ENCODE measurements at places on chromosomes 3 and 15.

- no peak overlapping the region for H3K4me3 ChIP-seq
- H3K27ac ChIP-seq = no peak overlapping the region
- H3K27me3 ChIP-seq = no peaks in the 10 kb centered on the region
- no peaks in the 10 kb centered on the region for H3K36me3 ChIP-seq
- no peak for DNase-seq
- no peaks in the 10 kb centered on the region for H3K4me1 ChIP-seq
Measured at GRCh38 chr3:124292329-124292728, 300.4 kb upstream of the ROPN1 start.

DNA sequence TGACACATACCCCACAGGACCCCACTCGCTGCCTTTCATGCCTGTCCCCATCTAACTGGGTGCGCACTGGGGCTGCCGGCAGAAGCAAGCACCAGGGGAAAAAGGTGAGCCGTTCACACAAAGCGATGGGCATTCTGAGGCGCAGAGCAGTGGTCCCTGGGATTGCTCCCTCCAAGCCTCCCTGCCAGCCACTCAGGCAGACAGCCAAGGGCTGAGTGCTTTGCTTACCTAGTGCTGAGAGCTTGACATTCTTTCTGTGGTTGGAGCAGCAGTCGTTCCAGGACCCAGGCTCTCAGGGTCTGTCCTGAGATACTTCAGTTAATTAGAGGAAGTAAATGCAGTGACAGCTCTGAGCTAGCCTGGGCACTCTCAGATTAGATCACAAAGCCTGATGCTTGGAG lies 5.7 kb downstream of the ESYT3 start:
- no peaks in the 10 kb centered on the region for H3K36me3 ChIP-seq
- H3K4me3 ChIP-seq = no peak overlapping the region
- H3K27ac ChIP-seq = no peak overlapping the region
- no peak for DNase-seq

- H3K27me3 ChIP-seq = 0 out of 2 replicates have a peak, but pooled peaks cover 3% of the 10 kb centered on the region
- H3K4me1 ChIP-seq = no peaks in the 10 kb centered on the region
- no peak overlapping the region for H3K27ac ChIP-seq
- H3K36me3 ChIP-seq = no peaks in the 10 kb centered on the region
- H3K4me3 ChIP-seq = no peak overlapping the region
- DNase-seq = no peak
Measured at GRCh38 chr3:101329016-101329673, 8.8 kb upstream of the IMPG2 start.

GRCh38 chr15:63111481-63111880 lies 10.2 kb upstream of the LACTB start:
- no peaks in the 10 kb centered on the region for H3K4me1 ChIP-seq
- no peak overlapping the region for H3K4me3 ChIP-seq
- no peaks in the 10 kb centered on the region for H3K27me3 ChIP-seq
- H3K27ac ChIP-seq = no peak overlapping the region
- no peaks in the 10 kb centered on the region for H3K36me3 ChIP-seq
- no peak for DNase-seq

DNA sequence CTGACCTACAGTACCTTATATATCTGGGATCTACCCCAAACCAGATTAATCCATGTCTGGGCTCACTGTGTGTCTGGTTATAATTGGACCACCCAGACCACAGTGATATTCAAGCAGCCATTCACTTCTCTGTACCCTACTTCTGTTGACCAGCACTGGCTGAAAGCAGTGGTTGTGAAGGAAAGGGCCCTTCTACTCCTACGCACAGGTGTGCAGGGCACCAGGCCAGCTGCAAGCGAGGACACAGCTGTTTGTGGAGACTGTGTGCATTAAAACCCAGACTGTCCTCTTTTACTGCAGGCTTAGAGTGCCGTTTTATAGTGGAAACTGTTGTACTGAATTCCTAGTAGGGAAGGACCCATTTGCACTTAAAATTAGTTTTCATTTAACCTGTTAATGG lies 29.5 kb downstream of the CTDSPL start:
- H3K27me3 ChIP-seq = no peaks in the 10 kb centered on the region
- H3K4me1 ChIP-seq = no peaks in the 10 kb centered on the region
- DNase-seq = no peak
- no peak overlapping the region for H3K4me3 ChIP-seq
- no peak overlapping the region for H3K27ac ChIP-seq

- no peaks in the 10 kb centered on the region for H3K27me3 ChIP-seq
- no peaks in the 10 kb centered on the region for H3K4me1 ChIP-seq
- no peak overlapping the region for H3K4me3 ChIP-seq
- no peak overlapping the region for H3K27ac ChIP-seq
- peak; percentile 11 for DNase-seq
- H3K36me3 ChIP-seq = no peaks in the 10 kb centered on the region
Measured at GRCh38 chr15:101359365-101359947, 64.4 kb upstream of the SNRPA1 start.

DNA sequence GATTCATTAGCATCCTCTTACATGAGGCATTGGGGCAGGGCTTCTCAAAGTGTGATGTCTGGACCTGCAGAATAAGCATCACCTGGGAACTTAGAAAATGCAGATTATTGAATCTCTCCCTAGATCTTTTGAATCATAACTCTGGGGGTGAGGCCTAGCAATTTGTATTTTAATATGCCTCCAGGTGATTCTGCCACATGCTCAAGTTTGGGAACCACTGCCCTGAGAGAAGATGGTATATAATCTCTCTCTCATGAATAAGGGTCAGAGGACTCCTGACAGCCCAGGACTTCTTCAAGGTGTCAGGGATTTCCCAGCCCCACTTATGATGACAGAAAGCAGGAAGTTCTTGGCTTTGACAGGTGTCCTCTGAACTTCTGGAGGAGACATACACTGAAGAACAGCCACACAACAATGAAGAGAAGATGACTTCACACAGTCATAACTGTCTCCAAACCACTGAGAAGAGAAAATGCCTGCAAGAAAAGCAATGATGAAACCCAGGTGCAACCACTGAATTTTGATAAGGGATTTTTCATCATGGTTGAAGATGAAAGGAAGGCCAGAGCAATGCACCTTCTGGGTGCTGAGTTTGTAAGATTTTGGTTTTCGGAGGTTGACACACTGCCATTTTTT lies 211.9 kb upstream of the MRPL3 start:
- H3K4me3 ChIP-seq = no peak overlapping the region
- DNase-seq = peak; percentile 87
- peaks cover 46% of the 10 kb centered on the region for H3K4me1 ChIP-seq

DNA sequence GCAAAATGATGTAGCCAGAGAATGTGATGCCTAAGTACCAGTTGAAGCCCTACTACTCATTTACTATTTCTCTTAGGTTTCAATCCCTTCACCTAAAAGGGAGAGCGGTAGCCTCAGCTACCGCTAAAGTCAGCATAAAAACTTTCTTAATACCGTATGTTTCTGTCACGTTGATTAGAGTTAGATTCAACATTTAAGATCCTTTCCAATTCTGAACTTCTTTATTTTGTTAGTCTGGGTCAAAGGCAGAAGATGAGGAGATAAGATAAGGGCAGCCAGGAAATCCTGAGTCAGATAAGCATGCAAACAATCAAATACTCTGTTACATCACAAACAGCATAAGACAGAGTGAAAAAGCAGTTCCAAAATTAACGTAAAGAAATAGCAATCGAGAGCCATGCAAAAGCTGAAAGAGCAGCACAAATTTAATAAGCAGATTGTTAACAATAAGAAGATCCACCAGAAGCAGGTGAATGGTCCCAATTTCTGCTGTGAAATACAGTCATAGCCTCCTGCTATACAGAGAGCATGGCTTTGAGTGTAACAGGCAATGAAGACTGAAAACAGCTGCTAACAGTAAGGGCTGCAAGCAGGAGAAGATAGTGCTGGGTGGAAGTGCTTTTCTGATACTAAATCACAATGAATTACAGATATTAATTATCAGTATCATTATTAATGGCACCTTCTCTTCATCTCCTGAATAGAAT lies 3.0 kb downstream of the TMEM207 start:
- no peaks in the 10 kb centered on the region for H3K36me3 ChIP-seq
- H3K4me1 ChIP-seq = no peaks in the 10 kb centered on the region
- DNase-seq = no peak
- no peak overlapping the region for H3K27ac ChIP-seq
- no peaks in the 10 kb centered on the region for H3K27me3 ChIP-seq
- no peak overlapping the region for H3K4me3 ChIP-seq

GRCh38 chr3:158100681-158101080 lies 5.5 kb downstream of the SHOX2 start:
- no peak for DNase-seq
- no peak overlapping the region for H3K4me3 ChIP-seq
- H3K27ac ChIP-seq = no peak overlapping the region
- H3K27me3 ChIP-seq = peaks cover 16% of the 10 kb centered on the region
- H3K4me1 ChIP-seq = 0 out of 2 replicates have a peak, but pooled peaks cover 5% of the 10 kb centered on the region

DNA sequence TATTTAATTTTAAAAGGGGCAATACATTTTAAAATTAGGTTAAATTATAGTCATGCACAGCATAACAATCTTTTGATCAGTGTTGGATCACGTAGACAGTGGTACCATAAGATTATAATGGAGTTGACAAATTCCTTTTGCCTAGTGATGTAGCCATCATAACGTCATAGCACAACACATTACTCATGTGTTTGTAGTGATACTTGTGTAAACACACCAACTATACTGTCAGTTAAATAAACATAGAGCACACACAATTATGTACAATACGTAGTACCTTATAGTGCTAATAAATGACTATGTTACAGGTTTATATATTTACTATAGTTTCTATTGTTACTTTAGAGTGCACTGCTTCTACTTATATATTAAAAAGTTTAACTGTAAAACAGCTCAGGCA lies 31.2 kb downstream of the FOXB1 start:
- no peaks in the 10 kb centered on the region for H3K36me3 ChIP-seq
- no peaks in the 10 kb centered on the region for H3K4me1 ChIP-seq
- no peak overlapping the region for H3K27ac ChIP-seq
- no peak overlapping the region for H3K4me3 ChIP-seq
- DNase-seq = no peak
- no peaks in the 10 kb centered on the region for H3K27me3 ChIP-seq

GRCh38 chr3:69941037-69941436 lies 58.5 kb upstream of the SAMMSON start:
- H3K27me3 ChIP-seq = no peaks in the 10 kb centered on the region
- no peaks in the 10 kb centered on the region for H3K36me3 ChIP-seq
- H3K27ac ChIP-seq = no peak overlapping the region
- H3K4me3 ChIP-seq = no peak overlapping the region
- no peak for DNase-seq

DNA sequence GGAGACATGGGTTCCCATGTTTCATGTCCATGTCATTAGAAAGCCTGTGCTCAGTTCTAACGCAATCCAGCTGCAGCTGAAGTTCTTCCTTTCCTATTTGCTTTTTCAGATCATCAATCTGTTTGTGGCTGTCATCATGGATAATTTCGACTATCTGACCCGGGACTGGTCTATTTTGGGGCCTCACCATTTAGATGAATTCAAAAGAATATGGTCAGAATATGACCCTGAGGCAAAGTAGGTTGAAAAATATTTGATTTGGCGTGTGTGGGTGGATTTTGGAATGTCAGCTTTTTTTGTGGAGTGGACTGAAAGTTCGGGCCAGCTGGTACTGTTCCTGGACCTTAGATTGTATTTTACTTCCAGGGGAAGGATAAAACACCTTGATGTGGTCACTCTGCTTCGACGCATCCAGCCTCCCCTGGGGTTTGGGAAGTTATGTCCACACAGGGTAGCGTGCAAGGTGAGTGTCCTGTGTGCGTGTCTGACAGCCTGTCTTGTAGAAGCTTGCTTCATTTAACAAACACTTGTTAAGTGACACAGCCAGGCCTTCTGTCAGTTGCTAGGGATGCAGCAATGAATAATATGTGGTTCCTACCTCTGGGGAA lies 69.6 kb downstream of the CHDH start:
- DNase-seq = no peak
- H3K4me1 ChIP-seq = 0 out of 2 replicates have a peak, but pooled peaks cover 7% of the 10 kb centered on the region
- H3K4me3 ChIP-seq = no peak overlapping the region

- H3K36me3 ChIP-seq = no peaks in the 10 kb centered on the region
- H3K4me3 ChIP-seq = peak overlapping the region; percentile 68
- no peaks in the 10 kb centered on the region for H3K4me1 ChIP-seq
- no peak for DNase-seq
- H3K27me3 ChIP-seq = peaks cover 20% of the 10 kb centered on the region
Measured at GRCh38 chr3:125055331-125055912, 375 bp downstream of the HEG1 start.

DNA sequence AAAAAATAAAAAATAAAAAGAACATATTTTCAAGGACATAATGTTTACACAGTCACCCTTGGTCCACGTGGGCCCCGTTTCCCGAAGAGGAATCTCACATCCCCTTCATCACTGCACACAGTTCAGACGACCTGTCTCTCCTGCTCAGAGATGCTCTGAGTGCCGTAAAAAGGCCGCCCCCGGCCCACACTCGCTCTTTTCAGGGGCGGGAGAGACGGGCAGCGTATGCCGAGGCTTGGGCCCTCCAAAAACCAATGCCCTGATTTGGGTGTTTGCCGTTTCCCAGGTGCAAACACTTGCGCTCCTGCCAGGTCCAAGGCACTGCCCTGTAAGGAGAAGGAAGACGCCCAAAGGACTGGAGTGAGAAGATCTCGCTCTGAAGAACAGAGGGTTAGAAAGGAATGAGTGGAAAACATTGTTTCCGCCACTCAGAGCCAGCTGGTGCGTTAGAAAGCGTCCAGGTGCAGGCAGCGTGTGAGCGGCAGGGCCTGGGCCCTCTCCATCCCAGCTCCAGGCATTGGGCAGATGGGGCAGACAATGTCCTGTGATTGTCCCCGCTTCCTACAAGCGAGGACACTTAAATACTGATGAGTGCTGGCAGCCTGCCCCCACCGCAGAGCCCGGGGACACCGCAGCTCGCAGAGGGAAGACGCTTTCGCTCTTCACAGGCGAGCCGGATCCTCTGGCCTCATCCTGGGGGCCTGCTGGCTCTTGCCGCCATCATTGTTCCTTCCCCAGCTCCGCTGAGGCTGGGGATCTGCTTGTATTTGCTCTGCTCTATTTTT lies 53.2 kb downstream of the NIPA2 start:
- no peak overlapping the region for H3K27ac ChIP-seq
- no peak for DNase-seq
- H3K36me3 ChIP-seq = no peaks in the 10 kb centered on the region
- H3K4me3 ChIP-seq = no peak overlapping the region
- no peaks in the 10 kb centered on the region for H3K27me3 ChIP-seq

DNA sequence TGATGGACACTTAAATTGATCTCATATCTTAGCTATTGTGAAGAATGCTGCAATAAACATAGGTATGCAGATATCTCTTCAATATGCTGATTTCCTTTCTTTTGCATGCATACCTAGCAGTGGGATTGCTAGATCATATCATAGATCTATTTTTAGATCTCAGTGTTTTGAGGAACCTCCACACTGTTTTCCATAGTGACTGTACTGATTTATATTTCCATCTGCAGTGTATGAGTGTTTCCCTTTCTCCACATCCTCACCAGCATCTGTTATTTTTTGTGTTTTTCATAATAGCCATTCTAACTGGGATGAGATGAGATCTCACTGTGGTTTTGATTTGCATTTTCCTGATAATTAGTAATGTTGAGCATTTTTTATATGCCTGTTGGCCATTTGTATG lies 17.1 kb upstream of the RASA2 start:
- DNase-seq = no peak
- no peak overlapping the region for H3K4me3 ChIP-seq
- no peaks in the 10 kb centered on the region for H3K4me1 ChIP-seq
- no peak overlapping the region for H3K27ac ChIP-seq
